ENCODE measurements at places on chromosomes 2 and 18.

DNA sequence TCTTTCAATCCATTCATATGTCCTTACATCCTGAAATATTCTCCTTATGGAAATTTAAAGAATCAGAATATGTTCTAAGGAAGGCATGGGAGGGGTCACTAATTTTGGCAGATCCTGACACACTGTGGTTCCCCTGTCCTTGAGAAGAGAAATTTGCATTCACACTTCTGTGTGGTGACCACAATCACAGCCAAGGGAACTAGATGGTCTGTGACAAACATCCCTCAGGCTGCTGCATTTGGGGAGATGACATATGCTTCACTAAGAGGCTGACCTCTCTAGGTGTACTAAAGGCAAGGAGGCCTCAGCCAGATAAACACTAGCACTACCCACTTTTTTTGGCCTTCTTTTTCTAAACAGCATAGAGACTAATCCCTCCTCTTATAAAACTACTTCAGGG lies 129.6 kb downstream of the MREG start:
- DNase-seq, result no peak

GRCh38 chr2:241069821-241070281 lies 32.2 kb downstream of the MTERF4 start:
- DNase-seq, result no peak

DNA sequence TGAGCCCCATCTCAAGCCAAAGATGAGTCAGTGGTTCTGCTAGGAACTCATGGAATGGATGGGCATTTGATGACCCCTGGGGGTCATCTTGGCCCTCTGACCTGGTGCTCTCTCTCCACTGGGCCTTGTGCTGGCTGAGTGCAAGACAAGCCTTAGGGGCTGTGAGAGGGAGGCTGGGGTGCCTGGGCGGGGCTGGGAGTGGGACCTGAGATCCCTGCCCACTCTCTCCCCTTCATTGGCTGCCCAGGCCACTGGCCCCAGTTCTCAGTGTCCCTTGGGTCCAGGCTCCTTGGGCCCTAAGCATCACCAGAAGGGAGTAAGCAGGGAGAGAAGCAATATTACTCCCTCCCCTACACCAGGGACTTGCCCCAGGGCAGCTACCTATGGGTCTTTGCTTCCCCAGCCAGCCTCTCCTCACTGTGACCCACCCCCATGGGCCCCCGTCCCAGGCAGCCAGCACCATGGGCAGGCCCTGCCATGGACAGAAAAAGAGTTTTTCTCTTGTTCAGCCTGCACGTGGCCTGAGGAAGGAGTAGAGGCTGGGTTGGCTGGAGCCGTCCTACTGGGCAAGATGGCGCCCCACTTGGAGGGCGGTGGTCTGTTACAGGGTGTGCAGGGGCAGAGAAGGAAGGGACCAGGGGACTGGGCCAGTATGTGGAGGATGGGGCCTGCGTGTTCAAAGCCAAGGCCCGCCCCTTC lies 33.6 kb downstream of the ATOH8 start:
- no peak for DNase-seq

- DNase-seq, result peak; percentile 77
These were observed 3.5 kb upstream of the BCL2 start for GRCh38 chr18:63322908-63323634.

DNA sequence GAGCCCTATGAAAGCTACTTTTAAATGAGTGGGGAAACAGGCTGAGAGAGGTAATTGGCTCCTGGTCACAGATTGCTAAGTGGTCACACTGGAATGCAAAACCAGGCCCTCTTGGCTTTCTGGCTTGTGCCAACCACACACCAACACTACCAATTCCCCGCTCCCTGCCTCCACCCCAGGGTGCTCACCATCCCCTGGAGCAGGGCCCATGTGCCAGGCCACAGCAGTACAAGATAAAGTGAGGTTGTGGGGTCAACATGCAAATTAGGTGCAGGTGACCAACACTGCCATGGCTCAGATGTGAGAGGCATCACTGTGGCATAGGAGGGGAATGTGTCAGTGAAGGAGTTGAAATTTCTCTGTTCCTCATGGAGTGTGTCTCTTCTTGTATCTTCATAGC lies 312.5 kb downstream of the MYCN start:
- no peak for DNase-seq

DNA sequence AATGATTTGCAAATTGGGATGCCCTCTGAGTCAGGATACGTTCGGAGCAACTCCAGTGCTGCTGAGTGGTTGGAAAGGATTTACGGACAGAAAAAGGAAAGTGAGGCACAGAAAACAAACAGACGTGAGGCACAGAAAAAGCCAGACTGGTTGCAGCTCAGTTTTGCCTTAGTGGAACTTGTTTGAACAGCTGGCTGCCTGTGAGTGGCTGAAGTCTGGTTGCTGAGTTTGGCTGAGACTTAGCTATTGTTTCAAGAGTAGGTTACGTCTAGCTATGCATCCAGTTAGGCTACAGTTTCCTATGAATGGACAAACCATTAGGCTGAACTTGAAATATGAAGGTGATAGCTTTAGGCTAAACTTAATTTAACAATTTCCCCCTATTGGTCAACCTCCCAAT lies 256.6 kb downstream of the VAPA start:
- no peak for DNase-seq

DNA sequence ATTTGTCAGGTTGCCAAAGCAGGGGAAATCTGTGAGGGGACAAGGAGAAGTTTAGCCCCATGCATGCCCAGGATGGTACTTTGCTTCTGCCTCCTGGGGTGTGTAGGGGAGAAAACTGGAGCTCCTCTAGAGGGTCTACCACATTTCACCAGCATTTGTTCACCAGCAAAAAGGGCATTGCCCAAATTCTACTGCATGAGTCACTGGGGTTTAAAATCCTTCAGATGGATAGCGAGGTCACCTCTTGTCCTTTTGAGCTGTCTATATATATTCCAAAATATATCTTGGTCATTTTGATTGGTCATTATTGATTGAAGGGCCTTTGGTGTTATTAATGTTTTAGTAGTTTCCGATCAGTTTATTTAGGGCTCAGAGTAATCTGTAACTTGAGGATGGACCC lies 18.7 kb downstream of the FHOD3 start:
- DNase-seq, result no peak

- no peak for DNase-seq
These were observed 213.3 kb upstream of the HNRNPA3 start for GRCh38 chr2:176999301-176999700.

GRCh38 chr2:222088561-222088960 lies 210.2 kb downstream of the PAX3 start:
- no peak for DNase-seq

Data from LoVo (cell line).